ENCODE measurements at places on chromosomes 6 and 20.

DNA sequence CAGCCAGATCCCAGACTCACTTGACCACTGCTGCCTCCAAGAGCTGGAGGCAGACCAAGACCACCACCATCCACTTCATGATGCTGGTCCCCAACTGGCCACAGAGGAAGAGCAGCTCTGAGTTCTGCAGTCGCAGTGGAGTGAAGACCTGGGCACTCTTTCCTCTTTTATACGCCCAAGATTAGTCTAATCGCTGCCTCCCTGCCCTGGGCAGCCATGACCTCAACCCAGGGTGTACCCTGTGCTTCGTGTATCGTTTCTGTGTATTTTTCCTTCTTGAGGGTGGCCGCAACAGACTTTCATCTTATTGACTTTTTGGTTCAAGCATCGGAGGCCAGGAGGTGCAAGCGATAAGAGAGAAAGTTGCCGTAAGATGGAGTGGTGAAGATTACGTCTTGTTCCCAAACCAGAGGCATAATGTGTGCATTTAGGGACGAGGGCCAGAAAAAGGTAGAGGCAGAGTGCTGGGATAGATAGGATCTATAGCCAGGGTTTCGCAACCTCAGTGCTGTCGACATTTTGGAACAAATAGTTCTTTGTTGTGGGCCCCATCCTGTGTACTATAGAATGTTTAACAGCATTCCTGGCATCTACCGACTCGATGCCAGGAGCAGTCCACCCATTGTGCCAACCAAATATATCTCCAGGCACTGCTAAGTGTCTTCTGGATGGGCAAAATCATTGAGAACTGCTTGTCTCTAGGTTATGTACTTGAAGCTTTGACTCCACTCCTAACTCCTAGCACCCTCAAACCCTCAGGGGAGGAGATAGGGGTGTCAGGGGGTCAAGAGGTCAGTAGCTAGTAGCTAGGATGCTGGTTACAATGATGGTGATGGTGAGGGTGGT lies at the start of gene PGC:
Gene PGC, minus strand, starts transcription at position 142 of the 846 bp plus-strand sequence. Its CDS starts 63 bp downstream, at position 79.
- DNase-seq: no peak

DNA sequence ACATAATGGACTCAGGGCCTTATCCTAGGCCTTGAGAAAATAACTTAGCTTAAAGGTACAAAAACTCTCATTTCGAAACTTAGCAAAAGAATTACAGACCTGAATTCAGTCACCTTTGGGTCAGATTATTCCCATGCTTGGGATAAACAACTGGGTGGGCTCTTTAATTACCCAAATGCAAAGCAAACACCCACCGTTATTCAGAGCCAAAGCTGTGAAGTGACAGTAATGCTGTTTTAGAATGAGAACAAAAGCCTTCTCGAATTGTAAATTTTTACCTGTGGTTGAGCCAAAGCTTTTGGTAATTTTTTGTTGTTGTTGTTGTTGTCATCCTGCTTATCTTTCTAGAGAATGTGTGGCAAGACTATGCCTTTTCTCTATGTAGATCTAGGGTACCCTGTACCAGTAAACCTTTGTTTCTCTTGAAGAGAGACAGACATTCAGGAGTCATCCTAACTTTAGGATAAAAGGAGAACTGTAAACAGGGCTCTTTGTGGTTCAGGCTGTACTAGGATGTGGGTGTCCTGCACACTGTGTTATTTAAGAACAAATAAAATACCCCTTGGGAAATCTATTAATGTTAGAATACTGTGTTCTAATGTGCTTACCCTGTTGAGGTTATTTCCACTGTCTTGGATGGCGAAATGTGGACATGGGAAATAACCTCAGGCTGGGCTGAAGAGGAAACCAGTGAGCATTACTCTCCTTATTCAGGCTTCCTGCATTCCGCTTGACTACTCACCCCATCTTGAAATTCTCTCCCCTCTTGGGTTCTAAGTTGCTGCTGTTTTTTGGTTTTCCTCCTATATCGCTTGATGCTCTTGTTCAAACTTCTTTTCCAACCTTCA lies 480.7 kb downstream of the CD83 start:
- DNase-seq: no peak

GRCh38 chr6:138809677-138810076 lies 13.8 kb downstream of the ECT2L start:
- no peak for DNase-seq

DNA sequence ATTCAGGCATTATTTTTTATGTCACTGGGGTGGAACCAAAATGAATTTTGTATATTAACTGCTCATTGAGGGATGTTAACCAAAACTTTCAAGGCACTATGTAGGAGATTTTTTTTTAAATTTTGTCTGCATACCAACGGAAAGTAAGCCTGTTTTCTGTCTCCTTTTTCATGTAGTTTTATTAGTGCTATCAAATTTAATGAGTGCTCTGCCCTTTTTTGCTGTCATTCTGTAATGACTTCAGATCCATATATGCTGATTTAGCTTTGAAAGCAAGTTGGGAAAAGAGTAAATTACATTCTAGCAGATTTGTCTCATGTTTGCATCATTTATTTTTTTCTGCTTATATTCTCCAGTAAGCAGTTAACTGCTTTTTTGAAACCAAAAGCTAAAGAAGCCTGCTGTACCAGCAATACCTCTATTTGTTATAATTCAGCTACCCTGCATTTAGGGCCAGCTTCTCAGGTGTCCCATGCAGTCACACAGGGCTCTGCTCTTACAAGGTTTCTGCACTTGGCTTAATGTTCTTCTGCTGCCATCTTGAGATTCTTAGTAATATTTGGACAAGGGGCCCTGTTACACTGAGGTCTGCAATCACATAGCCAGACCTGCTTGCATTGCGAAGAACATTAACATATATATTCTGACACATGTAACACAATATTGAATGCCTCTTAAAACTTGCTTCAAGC lies 429.0 kb downstream of the UTRN start:
- DNase-seq: no peak

DNA sequence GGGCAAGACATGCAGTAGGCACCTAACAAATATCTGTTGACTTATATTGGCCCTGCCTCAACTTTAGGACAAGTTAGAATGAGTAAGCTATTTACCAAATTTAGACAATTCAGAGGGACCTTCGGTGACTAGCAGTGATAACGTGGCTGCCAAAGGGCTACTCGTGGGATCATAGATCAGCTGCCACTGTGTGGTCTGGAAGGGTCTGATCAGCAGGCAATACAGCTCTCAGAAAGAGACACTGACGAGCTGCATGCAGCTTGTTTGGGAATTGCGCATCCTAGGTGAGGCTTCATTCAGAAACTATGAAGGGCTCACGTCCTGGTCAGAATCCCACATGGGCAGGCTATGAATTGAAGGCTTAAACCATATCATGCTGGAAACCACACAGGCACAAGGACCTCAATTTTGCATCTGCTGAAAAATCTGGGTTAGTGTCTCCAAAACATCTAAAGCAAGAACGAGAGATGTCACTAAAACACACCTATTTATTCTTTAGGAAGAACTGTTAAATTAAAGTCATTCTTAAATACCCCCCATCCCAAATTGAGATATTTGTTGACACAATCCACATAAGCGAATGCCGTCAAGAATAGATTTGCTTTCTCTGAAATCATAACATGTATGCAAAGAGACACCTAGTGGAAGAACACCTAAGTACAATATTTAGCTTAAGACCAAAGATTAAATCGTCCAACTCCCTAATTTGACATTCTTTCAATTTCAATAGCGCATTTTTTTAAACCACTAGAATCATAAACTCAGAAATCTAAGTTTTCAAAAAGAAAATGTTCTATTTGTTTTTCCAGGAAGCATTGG lies 79.6 kb downstream of the IPCEF1 start:
- no peak for DNase-seq

GRCh38 chr6:145863366-145863765 lies 48.8 kb upstream of the FBXO30 start:
- no peak for DNase-seq

DNA sequence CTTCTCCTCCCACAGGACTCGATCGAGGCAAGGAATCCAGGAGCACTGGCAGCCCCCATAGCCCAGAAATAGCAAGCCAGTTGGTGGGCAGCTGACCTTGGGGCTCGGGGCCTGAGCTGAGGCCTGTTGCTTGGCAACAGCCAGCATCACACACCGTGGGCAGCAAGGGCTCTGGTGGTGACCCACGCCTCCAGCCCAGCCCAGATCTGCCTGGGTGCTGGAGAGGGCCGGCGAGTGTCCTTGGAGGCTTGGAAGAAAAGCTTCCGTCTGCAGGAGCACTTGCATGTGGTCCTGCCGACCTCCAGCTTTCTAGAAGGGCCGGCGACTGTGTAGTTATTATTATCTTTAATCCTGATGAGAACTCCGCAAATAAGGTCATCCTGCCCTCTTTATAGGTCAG lies 67.3 kb downstream of the STK35 start:
- DNase-seq: no peak

GRCh38 chr6:164109770-164110140 lies 695.2 kb downstream of the QKI start:
- no peak for DNase-seq

DNA sequence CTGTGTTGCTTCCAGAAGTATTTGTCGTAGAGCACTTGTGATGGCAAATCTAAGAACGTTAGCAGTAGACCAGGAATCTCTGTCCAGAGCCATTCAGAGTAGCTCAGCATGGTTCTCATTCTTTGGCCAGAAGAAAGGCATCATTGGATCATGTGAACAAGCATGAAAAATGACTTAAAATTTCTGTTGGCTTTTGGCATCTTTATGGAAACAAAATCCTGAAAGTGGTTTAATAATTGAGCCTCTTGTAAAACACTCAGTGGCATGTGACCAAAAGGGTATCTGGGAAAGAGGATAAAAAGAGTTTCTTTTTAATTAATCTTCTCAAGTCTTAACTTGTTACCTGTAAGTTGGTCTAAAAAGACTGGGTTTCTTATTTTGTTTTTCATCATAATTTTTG lies 55.2 kb downstream of the PTPN1 start:
- no peak for DNase-seq

DNA sequence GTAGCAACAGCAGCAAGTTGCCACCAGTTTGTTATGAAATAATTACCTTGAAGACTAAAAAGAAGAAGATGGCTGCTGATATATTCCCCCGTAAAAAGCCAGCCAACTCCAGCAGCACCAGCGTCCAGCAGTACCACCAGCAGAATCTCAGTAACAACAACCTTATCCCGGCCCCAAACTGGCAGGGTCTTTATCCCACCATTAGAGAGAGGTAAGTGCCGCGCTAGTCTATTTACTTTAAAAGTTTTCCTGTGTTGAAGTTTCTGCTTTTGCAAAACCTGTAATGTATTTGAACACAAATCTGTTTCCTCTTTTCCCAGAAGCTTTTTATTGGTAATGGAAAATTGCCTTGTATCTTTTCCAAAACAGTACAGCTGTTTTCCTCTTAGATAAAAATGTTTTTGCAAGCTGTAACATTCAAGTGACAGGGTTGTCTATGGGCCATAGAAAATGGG lies 725 bp downstream of the BTBD3 start:
- no peak for DNase-seq

GRCh38 chr6:84752118-84752850 lies 12.1 kb downstream of the TBX18 start:
- DNase-seq: no peak

- DNase-seq: no peak
These were observed 3.7 kb upstream of the KAT14 start for GRCh38 chr20:18133962-18134361.

DNA sequence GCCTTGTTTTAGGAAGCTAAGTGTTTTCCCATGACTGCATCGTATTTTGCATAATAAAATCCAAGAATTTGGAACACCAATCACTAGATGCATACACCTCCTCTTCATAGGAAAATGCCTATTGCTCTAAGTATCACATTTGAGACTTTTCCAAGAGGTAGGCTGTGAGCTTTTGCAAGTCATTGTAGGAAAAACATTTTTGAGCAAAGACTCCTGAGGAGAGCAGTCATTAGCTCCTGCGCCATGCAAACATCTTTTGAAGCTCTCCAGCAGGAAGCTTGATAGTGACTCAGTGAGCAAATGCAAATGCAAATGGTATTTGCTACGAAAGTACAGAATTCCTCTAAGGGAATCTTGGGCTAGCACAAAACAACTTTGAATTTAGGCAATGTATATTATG lies 750.4 kb downstream of the QKI start:
- DNase-seq: no peak

DNA sequence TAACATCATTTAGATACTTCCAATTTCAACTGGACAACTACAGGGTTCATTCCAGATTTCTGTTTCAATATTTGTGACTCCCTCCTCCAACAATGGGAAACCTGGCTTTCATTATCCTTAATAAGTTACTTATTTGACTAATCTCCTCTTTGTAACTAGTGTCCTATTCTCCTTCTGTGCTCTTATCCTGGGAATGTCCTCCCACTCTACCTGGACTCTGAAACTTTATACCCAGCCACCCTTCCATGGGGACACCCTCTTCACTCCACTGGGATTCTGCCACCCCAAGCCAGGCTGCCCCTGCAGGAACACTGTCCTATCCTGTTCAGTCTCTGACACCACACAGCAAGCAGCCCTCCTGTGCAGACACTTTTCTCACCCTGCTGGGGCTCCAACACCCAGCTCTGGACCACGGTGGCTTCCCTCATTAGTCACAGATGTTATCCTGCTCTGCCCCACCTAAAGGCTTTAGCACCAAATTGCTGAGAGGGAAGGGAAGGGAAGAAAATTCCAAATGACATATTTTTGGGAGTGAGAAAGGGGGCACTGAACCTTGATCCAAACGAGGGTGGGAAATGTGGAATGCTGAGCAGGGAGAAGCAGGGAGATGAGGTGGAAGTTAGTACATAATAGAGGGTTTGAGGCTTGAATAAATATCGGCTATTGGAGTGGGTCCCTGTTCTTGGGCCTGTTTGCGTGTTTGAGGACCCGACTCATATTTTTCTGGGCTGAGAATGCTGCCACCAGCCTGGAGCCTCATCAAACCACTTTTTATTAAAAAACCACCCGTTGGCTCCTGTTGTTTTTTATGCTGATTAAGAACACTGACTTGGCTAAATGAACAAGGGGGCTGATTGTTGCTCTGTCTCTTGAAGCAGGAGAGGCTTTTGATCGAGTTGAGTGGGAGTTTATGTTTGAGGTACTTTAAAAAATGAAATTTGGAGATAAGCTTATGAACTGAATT lies 54.0 kb upstream of the AKIRIN2 start:
- no peak for DNase-seq

DNA sequence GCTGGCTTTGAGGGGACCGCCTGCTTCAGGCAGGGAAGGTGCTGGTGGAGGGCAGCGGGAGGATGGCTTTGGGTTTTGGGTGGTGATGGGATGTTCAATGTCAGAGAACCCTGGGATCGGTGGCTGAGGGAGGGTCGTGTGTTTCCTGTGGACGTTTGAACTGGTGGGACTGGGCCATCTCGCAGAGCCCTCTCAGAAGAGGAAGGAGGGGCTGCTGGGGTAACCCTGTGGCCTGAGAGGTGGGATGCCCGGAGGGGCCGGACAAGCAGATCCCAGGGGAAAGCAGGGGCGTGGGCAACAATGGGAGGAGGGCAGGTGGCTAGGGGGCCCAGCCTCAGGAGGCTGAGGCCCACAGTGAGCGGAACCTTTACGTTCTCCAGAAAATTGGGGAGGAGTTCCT lies 34.9 kb downstream of the PYGB start:
- DNase-seq: no peak

Measured in stimulated activated CD8-positive, alpha-beta memory T cell treated with anti-CD3 and anti-CD28 coated beads, Interleukin-2, amount 100 ng/mL, for 1 hour (primary cell).